Upper lobe of right lung (tissue), 1 donor: ENCODE measurements at places on chromosomes 3 and 15. TPM values are rescaled to one million over a fixed set of nuclear protein-coding genes. Genes with fewer than 3 reads are reported as not detected.

The CHST2 gene
- 8.2 TPM for total RNA-seq

The FAM81A gene
- 1.3 TPM for total RNA-seq

- no peak for DNase-seq
These were observed 436.9 kb upstream of the C2CD4B start for GRCh38 chr15:62601777-62602545.

GRCh38 chr3:144687862-144688261, 716.2 kb downstream of the DIPK2A start:
- DNase-seq, result no peak

The TMEM207 gene
- not detected for total RNA-seq

DNA sequence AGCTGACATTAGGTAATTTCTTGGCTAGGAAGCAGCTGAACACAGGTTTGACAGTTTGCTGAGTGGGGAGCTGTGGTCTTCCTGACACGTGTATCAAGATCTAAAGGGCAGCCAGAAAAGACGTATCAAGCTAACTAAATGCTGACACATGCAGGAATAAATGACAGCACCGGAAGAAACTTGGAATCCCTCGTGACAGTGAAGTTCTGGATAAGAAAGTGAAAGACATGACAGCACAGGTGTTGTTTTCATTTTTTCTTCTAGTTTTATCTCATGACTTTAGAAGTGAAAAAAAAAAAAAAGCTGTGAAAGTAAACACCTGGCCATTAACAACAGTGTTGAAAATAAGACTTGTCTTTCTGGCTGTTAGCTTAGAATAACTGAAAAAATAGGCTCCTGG, 48.7 kb downstream of the FGF7 start:
- no peak for DNase-seq

DNA sequence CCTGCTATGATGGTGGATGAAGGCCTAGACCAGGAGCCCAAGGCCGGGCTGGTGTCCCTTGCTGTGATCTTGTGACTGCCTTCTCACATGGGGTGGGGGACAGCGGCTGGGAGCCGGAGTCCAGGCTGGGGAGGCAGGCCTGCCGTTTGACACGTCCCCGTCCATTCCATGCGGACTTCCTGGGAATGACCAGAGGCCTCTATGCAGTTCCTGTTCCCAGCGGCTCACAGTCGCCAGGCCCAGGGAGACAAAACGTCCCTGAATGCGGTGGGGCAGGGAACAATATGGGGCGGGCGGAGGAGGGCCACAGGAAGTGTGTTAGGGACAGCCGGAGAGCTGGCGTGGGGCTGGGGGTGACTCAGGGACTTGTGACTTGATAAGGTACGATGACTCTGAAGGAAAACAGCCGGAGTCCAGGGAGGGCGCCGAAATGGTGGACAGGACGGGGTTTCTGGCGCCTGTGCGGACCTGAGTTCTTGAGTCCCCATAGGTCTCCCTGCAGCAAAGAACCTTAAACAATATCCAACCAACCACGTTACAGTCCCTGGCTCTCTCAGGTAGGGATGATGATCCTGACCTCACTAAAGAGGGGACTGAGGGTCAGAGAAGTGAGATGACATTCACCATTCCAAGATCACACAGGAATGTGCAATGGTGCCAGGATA, 40.5 kb upstream of the SMAD6 start:
- DNase-seq, result no peak

- DNase-seq, result no peak
These were observed 38.4 kb upstream of the SLC6A11 start for GRCh38 chr3:10777627-10778026.

The SLC6A1 gene
- total RNA-seq, result 0.84 TPM

- DNase-seq, result no peak
These were observed 739.2 kb downstream of the VGLL3 start for GRCh38 chr3:86251781-86252180.

DNA sequence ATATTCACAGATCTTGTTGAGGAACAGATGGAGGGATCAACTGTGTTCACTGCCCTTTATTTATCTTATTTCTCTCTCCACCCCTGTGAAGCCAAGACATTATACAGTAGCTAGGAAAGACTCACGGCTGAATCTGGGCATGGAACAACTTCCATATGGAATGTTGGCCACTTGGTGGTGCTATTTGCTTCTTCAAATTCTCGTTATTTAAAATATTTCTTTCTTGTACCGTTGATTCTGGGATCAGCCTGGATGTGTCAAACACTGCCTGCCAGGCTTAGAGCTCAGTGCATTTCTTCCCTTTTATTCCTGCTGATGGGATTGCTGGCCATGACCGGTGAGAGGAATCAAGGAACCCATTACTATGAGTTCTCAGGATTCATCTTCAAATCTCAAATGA, 17.5 kb upstream of the GASK1A start:
- no peak for DNase-seq

The IL5RA gene
- total RNA-seq, result 0.69 TPM

DNA sequence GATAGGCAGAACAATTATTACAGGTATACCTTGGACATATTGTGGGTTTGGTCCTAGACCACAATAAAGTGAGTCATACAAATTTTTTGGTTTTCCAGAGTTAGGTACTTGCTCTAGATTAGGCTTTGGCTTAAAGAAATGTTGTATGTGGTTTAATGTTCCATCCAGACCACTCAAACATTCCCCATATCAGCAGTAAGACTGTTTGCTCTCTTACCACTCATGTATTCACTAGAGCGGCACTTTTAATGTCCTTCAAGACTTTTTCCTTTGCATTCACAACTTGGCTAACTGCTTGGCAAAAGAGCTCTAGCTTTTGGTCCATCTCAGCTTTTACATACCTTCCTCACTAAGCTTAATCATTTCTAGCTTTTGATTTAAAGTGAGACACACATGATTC, 250.5 kb upstream of the SETMAR start:
- DNase-seq, result no peak

GRCh38 chr3:63662500-63662899, 10.0 kb downstream of the SNTN start:
- no peak for DNase-seq

DNA sequence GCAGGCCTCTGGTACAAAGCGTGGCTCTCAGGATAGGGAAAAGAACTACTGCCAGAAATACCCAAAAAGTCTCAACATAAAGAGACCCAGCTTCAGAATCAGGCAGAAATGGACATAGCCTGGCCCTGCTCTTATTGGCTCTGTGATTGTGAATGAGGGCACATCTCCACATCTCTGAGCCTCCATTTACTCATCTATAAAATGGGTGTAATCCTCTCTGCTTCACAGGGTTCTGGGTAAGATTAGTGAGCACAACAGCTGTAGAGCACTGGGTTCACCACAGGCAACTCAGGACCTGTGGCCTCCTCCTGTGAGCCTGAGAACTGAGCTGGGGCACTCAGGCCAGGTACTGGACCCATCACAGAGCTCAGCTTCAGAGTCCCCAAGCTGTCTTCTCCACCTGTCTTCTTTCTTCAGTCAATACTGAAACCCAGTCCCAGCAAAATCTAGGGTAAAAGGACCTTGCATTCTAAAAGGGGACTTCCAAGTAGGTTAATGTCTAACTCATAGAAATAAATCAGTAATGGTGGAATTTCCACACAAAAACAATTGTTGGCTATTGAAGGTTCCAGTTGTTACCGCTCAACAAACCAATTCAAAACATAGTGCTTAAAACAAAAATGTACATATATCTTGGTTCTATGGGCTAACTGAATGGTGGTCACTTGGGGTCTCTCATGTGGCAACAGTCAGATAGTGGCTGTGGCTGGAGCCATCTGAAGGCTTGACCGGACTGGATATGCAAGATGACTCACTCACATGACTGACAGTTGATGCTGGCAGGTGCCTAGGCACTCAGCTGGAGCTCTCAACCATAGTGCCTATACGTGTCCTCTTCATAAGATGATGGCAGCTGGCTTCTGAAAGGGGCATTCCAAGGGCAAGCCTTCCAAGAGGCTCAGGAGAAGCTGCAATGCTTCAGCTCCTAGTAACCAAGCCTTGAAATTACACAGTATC, 47.3 kb downstream of the TRIM42 start:
- no peak for DNase-seq

DNA sequence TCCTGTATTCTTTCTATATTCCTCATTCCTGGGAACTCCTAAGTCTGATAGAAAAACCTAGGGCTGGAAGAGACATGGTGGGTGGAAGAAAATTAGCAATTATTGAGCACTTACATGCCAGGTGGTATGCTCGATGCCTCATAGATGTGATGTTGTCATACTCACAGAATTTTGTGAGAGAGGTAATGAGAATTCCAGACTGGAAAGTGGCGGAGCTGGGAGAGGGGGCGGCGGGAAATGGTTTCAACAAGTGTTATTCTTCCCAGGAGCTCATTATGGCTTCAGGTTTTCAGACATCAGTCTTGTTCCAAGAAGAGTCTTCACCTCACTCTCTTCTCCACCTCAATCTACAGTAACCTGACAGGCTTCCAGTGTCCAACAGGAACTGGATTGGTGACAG, 16.2 kb downstream of the TIMP4 start:
- DNase-seq, result no peak

GRCh38 chr3:14678015-14678503, 3.1 kb downstream of the C3orf20 start:
- no peak for DNase-seq

DNA sequence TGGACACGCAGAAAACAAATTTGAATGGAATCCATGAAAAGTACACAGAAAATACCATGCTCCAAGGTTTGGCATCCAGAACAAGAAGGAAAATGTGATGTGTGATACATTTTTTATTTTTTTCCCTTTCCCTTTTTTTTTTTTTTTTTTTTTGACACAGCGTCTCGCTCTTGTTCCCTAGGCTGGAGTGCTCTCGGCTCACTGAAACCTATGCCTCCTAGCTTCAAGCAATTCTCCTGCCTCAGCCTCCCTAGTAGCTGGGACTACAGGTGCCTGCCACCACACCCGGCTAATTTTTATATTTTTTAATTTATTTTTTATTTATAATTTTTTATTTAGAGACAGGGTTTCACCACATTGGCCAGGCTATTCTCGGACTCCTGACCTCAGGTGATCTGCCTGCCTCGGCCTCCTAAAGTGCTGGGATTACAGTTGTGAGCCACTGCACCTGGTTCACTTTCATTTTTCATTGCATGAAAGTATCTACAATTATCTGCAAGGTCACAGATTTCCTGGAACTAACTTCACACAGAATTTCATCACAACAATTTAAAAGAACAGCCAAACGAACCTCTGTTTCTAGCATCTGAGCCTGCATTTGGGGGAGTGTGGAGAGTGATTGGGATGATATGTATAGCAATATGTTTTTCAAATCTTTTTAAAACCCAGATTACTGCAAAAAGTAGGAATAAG, 8.3 kb downstream of the POU1F1 start:
- DNase-seq, result no peak

DNA sequence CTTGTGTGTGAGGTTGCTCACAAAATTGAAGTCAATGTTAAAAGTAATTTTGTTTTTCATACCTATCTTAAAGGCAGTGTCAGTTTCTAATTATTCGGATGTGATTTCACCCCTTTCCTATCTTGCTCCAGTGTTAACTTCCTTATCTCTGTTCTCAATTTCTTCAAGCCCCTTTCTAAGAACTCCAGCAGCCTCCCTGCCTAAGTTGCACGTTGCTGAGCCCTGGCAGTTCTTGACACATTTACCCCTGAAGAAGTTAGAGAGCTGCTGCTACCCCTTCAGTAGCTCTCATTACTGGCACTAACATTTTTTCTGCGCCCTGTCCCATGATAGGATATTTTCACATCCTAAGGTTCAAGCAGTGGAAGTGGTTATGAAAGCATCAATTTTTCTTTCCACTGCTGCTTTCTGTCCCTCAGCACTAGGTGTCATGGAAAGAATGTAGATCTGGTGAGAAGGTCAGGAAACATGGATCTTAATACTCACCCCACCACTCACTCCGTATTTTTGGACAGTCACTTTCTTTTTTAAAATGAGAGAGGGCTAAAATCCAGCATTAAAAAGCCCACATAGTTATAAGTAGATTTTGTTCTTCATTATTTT, 62.9 kb downstream of the OPA1 start:
- DNase-seq, result no peak

- DNase-seq, result no peak
These were observed 29.5 kb downstream of the APBA2 start for GRCh38 chr15:28915041-28915810.

GRCh38 chr15:75107908-75108838, 84.8 kb downstream of the PPCDC start:
- DNase-seq, result no peak

- no peak for DNase-seq
These were observed 108.8 kb upstream of the PLAAT1 start for GRCh38 chr3:193132241-193132640.

DNA sequence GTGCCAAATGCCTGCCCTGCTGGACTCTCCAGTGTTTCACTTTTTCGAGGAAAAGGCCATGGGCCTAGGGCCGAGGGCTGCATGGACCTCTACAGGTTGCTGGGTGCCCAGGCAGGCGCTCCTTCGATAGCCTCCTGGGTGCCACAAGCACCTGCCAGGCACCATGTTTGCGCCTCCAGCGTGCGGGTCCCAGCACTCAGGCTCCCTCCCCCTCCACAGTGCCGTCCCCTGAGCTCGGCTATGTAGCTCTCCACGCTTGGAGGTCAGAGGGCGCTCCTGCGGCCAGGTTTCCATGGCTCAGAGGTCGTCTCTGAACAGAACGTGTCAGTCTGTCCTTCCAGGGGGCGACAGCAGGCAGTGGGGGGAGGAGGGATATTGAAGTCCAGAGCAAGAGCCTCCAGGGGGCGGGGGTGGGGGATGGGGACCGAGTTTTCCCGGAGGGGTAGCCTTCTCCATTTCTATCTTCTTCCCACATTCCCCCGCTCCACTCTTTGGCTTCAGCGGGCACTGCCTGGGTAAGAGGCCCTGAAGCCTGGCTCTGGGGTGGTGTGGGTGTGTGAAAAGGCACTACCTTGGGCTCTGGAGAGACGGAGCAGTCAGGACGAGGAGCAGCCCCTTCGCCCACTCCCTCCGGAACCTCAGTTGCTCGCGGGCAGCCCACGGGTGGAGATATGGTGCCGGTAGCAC, 3.6 kb downstream of the ONECUT1 start:
- no peak for DNase-seq

DNA sequence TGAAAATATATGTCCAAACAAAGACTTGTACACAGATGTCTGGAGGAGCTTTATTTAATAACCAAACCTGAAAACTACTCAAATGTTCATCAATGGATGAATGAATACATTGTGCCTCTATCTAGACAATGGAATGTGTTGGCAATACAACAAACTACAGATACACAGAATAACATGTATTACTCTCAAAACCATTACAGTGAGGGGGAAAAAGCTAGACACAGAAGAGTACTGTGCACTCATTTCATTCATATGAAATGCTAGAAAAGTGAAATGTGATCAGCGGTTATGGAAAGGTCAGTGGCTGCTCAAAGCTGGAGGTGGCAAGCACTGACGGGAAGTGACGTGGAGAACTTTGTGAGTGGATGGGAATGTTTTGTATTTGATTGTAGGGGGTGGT, 13.2 kb downstream of the STOML1 start:
- no peak for DNase-seq

- DNase-seq, result no peak
These were observed 6.6 kb upstream of the MUSTN1 start for GRCh38 chr3:52841211-52841980.

GRCh38 chr3:119145500-119146167, at the start of gene TEX55:
Gene TEX55, plus strand, starts transcription at chr3:119146165. Its CDS starts 25 bp downstream, at chr3:119146190.
- peak; percentile 60 for DNase-seq

The FOXL2 gene
- not detected for total RNA-seq

The HYAL1 gene
- 78.8 TPM for total RNA-seq
